ENCODE measurements at places on chromosomes 1 and 21. TPM values are rescaled to one million over a fixed set of nuclear protein-coding genes. Genes with fewer than 3 reads are reported as not detected.

DNA sequence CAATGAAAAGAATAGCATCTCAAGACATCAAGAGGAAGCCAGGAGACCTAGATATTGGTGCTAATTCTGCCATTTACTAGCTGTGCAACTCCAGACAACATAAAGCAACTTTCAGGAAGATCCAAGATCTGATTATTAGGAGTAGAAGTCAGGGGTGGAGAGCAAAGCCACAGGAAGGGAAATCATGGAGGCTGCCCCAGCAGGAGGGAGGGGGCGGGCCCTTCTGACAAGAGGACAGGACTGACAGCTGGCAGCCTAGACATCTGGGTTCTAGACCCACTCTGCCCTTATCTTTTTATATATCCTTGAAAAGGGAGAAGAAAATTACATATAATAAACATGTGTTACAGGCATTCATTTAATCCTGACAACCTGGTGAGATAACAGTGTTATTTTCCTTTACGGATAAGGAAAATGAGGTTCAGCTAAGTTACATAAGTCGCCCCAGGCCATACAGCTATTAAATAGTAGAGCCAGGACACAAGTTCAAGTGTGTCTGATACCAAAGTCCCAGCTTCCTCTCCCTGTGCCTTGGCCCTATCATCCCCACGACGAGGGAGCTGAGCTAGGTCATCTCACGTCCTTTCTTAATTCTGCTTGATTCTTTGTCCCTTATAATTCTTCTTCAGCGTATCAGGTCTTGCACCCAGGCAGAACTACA, 46.6 kb downstream of the ARHGEF11 start:
- H3K4me3 ChIP-seq: no peak overlapping the region
- H3K36me3 ChIP-seq: no peaks in the 10 kb centered on the region
- no peak overlapping the region for H3K27ac ChIP-seq

- no peak for DNase-seq
- H3K27ac ChIP-seq: no peak overlapping the region
- no peaks in the 10 kb centered on the region for H3K36me3 ChIP-seq
- H3K4me3 ChIP-seq: no peak overlapping the region
- no peaks in the 10 kb centered on the region for H3K4me1 ChIP-seq
- no peaks in the 10 kb centered on the region for H3K27me3 ChIP-seq
Measured at GRCh38 chr1:79323239-79324025, 316.9 kb upstream of the ADGRL4 start.

DNA sequence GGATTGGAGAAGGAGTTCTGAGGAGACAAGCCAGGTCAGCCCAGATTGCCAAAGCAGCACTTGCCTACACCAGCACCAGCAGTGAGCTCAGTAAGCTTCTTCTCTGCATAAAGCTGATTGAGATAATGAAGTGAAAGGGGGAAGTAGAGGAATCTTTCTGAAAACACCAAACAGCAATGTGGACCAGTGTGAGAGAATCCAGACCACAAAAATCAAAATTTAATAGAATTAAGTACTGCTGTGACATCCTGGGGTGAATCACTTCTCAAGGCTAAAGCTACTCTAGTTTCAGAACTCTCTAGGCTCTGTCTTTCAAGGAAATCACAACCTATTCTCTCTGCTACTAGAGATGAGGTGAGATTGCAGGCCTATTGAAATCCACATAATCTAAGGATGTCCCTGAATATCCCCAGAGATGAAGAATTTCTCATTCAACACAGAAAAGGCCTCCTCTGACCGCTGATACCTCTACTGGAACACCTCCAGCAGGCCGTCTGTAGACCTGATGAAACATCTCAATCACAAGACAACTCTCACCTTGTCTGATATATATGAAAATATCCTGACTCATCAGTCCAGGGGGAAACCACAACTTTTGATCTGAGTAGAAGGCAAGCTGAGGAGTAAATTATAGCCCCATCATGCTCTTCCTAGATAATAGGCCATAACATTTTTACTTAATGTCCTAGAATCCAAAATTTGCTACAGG, at the start of gene FCRL4:
FCRL4 (minus strand) TSS at position 127 of the 709 bp plus-strand sequence. CDS start 141 bp downstream, outside the sequence.
- H3K36me3 ChIP-seq: no peaks in the 10 kb centered on the region
- no peak within 1 kb of the TSS for H3K27ac ChIP-seq
- H3K27me3 ChIP-seq: no peaks in the 10 kb centered on the region
- H3K4me3 ChIP-seq: no peak within 1 kb of the TSS
- DNase-seq: no peak

DNA sequence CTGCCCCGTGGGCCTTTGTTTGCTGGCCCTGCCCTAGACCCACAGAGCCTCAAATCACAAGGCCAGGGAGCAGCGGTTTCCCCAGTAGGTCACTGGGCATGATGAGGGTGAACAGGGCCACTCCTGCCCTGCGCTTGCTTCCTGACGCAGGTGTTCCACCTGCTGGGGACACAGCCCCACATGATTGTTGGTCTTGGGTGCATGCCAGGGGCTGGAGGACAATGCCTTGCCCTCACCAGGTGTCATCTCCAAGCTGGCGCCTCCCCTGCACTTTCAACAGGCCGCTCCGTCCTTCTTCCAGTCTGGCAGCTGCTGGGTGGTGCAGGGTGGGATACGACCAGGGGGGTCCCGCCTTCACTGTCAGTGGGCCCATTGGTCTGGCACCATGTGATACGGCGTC, 24.3 kb downstream of the IL10RB start:
- no peak overlapping the region for H3K4me3 ChIP-seq
- no peaks in the 10 kb centered on the region for H3K27me3 ChIP-seq
- peaks cover 25% of the 10 kb centered on the region for H3K4me1 ChIP-seq
- DNase-seq: no peak

DNA sequence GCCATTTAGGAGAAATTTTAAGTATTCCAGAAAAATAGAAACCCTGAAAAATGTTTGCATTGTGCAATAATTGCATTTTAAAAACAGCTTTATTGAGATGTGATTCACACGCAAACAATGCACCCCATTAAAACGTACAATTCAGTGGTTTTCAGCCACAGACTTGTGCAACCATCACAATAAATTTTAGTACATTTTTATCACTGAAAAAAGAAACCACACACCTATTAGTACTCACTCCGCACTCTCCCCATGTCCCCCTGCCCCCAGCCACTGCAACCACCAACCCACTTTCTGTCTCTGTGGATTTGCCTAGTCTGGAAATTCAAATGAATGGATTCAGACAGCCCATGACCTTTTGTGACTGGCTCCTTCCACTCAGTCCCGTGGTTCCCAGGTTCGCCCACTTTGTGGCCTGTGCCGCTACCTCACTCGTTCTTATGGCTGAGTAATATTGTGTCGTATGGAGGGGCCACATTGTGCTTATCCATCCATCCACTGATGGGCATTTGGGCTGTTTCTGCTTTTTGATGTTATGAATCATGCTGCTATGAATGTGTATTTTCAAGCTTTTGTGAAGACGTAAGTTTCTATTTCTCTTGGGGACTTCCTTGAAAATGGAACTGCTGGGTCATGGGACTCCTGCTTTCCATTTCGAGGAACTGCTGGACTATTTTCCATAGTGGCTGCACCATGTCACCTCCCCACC, 147.7 kb upstream of the ARHGEF16 start:
- no peaks in the 10 kb centered on the region for H3K4me1 ChIP-seq
- DNase-seq: no peak
- H3K27ac ChIP-seq: no peak overlapping the region
- no peaks in the 10 kb centered on the region for H3K27me3 ChIP-seq
- H3K4me3 ChIP-seq: no peak overlapping the region

- no peak for DNase-seq
- H3K4me1 ChIP-seq: no peaks in the 10 kb centered on the region
- no peak overlapping the region for H3K27ac ChIP-seq
- no peaks in the 10 kb centered on the region for H3K36me3 ChIP-seq
- H3K27me3 ChIP-seq: no peaks in the 10 kb centered on the region
Measured at GRCh38 chr1:14517841-14518180, 80.7 kb upstream of the KAZN start.

GRCh38 chr1:6866825-6867224, 81.6 kb downstream of the CAMTA1 start:
- no peak for DNase-seq
- no peaks in the 10 kb centered on the region for H3K36me3 ChIP-seq

- H3K27ac ChIP-seq: no peak overlapping the region
- DNase-seq: no peak
- no peaks in the 10 kb centered on the region for H3K4me1 ChIP-seq
- H3K27me3 ChIP-seq: no peaks in the 10 kb centered on the region
- H3K4me3 ChIP-seq: no peak overlapping the region
Measured at GRCh38 chr1:59409986-59410385, 113.1 kb downstream of the FGGY start.

DNA sequence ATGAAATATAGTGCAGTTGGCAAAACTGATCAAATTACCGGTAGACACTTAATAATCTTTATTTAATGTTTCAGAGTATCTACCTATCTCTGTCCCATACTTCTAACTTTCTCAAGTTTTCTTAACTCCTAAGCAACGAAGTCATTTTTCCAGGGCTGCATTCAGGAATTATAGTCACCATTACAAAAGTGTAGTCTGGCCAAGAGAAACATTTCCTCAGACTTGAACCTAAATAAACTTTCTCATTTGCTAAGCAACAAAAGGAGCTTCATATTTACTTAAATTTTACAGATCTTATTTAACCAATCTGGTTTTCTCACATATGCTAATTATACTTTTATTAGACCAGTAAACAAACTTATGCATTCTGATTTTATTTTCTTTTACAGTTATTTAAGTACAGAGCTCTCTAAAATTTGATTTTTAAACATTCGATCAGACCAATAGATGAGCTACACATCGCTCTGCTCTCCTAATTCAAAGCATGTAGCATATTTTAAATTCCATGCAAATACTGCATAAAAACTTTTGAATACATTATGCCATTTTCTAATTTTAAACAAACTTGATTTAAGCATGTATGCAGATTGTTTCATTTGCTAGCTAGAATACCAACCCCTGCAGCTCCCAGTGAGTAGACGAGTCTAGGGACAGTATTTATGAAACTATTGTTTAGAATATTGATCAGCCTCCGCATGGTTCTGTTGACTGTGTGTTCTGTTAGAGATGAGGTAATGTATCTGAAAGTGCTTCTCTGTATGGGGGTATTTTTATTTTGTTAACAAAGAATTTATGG, 201.4 kb downstream of the CHRM3 start:
- H3K27me3 ChIP-seq: no peaks in the 10 kb centered on the region
- peaks cover 5% of the 10 kb centered on the region for H3K4me1 ChIP-seq
- no peak overlapping the region for H3K27ac ChIP-seq
- no peak overlapping the region for H3K4me3 ChIP-seq
- H3K36me3 ChIP-seq: no peaks in the 10 kb centered on the region

- no peak for DNase-seq
- peaks cover 6% of the 10 kb centered on the region for H3K4me1 ChIP-seq
- H3K27me3 ChIP-seq: no peaks in the 10 kb centered on the region
Measured at GRCh38 chr1:161719325-161719611, 2.1 kb upstream of the FCRLB start.

- no peak for DNase-seq
- H3K4me3 ChIP-seq: no peak overlapping the region
- H3K4me1 ChIP-seq: no peaks in the 10 kb centered on the region
- H3K27me3 ChIP-seq: no peaks in the 10 kb centered on the region
- H3K27ac ChIP-seq: no peak overlapping the region
- no peaks in the 10 kb centered on the region for H3K36me3 ChIP-seq
Measured at GRCh38 chr1:184672013-184672726, 82.5 kb downstream of the EDEM3 start.

GRCh38 chr1:86449103-86449502, 19.6 kb upstream of the CLCA1 start:
- no peak overlapping the region for H3K4me3 ChIP-seq
- no peaks in the 10 kb centered on the region for H3K27me3 ChIP-seq
- no peaks in the 10 kb centered on the region for H3K4me1 ChIP-seq
- no peak overlapping the region for H3K27ac ChIP-seq
- no peak for DNase-seq

GRCh38 chr1:37726751-37727585, 34.7 kb downstream of the CDCA8 start:
- H3K4me3 ChIP-seq: no peak overlapping the region
- no peak for DNase-seq
- peaks cover 5% of the 10 kb centered on the region for H3K27me3 ChIP-seq
- H3K36me3 ChIP-seq: no peaks in the 10 kb centered on the region

- DNase-seq: no peak
- no peak overlapping the region for H3K4me3 ChIP-seq
- no peaks in the 10 kb centered on the region for H3K27me3 ChIP-seq
- no peaks in the 10 kb centered on the region for H3K36me3 ChIP-seq
- H3K4me1 ChIP-seq: no peaks in the 10 kb centered on the region
- no peak overlapping the region for H3K27ac ChIP-seq
Measured at GRCh38 chr1:155184835-155185782, 11.5 kb downstream of the TRIM46 start.

DNA sequence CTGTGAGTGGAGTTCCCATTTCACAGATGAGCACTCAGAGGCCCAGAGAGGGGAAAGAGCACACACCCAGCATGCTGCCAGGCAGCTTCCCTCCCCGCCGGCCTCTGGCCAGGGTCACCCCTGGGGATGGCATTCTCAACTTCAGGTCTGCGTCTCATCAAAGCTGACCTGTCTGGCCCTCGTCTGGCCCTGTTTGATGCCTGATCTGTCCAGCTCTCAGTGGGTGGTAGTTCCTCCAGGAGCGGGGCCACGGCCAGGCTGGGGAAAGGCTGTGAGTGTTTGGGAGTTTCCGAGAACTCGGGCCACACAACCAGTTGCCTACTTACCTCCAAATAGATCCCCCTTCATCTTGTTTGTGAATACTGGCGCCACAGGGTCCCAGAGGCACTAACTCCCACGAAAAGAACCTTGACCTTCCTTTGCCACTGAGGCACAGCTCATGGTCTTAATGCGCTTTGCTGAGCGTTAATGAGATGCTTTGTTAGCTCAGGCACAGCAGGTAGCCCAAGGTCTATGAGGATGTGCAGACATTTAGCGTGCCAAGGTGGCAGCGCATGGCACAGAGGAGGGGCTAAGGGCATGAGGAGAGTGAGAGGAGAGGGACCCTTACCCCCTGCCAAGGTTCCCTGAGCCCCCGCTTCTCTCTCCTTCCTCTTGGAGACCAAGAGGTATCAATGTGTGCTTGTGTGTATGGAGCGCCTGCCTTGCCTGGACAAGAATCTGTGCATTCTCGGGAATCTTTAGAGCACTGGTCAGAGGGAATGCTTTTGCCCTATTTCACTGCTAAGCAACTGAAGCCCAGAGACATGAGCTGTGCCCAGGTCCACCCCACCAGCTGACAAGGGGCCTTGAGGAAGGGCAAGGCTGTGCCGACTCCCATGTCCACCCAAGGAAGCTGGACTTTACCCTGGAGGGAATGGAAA, 61.2 kb downstream of the DISP3 start:
- H3K27ac ChIP-seq: no peak overlapping the region
- peaks cover 5% of the 10 kb centered on the region for H3K27me3 ChIP-seq
- no peak overlapping the region for H3K4me3 ChIP-seq

- H3K27me3 ChIP-seq: no peaks in the 10 kb centered on the region
- H3K4me1 ChIP-seq: no peaks in the 10 kb centered on the region
- no peak for DNase-seq
- no peak overlapping the region for H3K27ac ChIP-seq
- no peak overlapping the region for H3K4me3 ChIP-seq
Measured at GRCh38 chr21:25806060-25806459, 71.3 kb downstream of the GABPA start.

GRCh38 chr1:66606362-66607065, 72.6 kb downstream of the SGIP1 start:
- no peaks in the 10 kb centered on the region for H3K36me3 ChIP-seq
- H3K27ac ChIP-seq: no peak overlapping the region
- H3K4me1 ChIP-seq: no peaks in the 10 kb centered on the region

The FCRLB gene
- 0.24 TPM for total RNA-seq

The FCRL2 gene
- not detected for total RNA-seq

The OLIG2 gene
- total RNA-seq: not detected

The ETV3L gene
- not detected for total RNA-seq

The OR2G6 gene
- not detected for total RNA-seq

The RYR2 gene
- 0.11 TPM for total RNA-seq

The RNU1-2 gene
- total RNA-seq: 1,293 TPM
